ENCODE measurements at places on chromosomes 5 and 9.

DNA sequence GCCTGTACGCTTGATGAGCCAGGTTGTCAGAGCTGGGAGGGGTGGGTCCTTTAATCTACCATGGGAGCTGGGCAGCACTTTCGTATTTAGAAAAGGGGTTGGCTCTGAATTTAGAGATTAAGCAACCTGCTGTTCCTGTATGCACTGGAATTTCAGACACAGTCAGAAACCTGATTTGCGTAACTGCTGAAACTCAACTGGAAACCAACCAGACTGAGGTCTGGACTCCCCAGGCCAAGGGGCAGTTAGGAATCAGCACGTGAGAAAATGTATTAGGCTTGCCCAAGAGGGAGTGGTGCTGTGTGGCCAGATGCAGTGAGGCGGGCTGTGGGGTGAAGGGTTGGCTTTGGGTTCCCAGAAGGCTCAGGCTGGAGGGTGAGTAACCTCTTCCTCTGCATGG, 235.0 kb downstream of the GOLPH3 start:
- no peak for DNase-seq

GRCh38 chr9:131194762-131195161, 69.4 kb downstream of the NUP214 start:
- no peak for DNase-seq

DNA sequence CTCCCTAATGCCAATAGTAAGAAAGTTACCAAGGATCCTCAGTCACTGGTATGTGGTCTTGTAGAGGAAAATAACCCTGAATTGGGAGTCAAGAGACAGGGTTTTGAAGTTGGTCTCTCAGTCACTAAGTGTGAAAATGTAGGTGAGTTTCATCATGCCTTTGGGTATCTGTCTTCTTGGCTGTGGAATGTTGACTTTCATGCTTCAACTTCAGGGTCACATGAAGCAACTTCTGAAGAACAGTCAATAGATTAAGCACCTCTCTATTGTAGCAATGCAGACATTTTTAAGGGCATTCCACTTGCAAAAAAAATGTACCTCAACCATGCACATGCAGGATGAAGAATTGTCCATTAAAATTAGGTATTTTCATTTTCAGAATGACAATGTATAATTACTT, 194.6 kb downstream of the CSNK1G3 start:
- no peak for DNase-seq

DNA sequence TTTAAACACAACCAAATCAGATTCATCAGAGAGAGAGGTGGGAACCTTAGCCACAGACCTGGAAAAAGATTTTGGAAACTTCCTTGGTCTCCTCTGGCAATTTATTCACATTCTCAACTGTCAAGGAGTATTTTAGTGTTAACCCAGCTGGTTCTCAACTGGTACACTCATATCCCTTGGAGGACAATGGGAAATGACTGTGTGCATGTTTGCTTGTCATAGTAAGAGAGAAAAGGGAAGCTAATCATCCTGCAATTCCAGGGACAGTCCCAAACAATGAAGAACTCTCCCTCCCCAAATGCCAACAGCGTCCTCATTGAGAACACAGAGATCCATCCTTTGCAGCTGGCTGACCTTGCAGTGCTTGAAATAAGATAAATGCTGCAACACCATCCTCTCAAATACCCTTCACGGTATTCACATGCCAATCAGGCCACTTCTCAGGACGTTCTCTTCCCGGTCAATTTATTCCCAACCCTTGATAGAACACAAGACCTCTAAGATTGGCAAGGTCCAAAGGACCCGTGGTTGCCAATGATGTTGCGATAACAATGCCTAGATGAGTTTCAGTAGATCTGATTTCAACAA, 75.5 kb downstream of the EPB41L4B start:
- DNase-seq, result no peak

DNA sequence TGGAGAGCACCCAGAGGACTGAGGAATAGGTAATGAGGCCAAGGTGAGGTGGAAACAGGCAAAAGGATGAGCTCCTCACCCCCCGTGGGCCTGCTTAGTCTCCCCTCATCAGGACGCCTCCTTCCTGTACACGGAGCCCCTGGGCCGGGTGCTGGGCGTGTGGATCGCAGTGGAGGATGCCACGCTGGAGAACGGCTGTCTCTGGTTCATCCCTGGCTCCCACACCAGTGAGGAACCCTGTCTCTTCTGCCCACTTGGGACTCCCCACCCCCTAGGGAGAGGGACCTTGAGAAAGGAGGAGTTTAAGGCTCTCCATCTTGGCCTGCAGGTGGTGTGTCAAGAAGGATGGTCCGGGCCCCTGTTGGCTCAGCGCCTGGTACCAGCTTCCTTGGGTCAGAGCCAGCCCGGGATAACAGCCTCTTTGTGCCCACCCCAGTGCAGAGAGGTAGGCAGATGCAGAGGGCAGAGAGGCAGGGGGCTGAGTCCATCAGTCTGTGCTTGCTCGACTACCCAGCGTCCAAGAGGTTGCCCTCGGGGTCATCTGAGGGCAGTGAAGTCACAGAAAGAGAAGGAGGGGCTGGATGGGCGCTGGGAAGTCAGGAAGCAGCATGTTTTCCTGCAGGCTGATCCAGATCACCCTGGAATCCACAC, 7.0 kb downstream of the DOLK start:
- no peak for DNase-seq

DNA sequence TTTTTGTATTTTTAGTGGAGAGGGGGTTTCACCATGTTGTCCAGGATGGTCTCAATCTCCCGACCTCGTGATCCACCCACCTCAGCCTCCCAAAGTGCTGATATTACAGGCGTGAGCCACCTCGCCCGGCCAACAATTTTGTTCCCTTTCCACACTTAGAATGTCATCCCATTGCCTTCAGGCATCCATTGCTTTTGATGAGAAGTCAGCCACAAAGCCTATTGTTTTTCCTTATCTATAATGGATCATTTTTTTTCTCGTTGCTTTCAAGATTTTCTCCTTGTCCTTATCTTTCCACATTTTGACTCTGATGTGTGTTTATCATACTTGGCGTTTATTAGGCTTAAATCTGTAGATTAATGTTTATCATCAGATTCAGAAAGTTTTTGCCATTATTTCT, 64.4 kb downstream of the NR6A1 start:
- DNase-seq, result no peak
